ENCODE measurements at places on chromosomes 1 and 21. TPM values are rescaled to one million over a fixed set of nuclear protein-coding genes. Genes with fewer than 3 reads are reported as not detected.
A peak's percentile ranks its signal among the peaks of the same experiment; 100 is the strongest.

ANKRD65 gene
- 16.0 TPM for total RNA-seq

- DNase-seq: no peak
These were observed 12.7 kb upstream of the ETV3L start for GRCh38 chr1:157112186-157112867.

DNA sequence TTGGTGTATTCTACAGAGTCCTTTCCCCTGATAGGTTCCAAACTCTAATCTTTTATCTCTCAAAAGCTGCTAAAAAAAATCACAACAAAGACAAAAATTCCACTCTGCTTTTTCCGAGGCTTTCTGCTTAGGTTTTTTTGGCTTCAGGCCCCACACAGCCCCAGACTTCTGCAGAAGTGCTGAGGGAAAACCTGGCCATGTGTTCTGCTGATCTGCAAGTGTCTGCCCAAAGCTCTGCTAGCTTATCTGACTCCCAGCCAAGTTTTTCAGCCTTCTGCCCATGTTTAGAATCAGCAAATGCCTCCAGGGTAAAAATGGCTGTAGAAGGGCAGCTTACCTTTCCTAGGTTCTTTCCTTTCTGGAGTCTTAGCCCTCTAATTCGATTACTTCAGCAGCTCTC lies 28.4 kb downstream of the DISP3 start:
- DNase-seq: no peak

DNA sequence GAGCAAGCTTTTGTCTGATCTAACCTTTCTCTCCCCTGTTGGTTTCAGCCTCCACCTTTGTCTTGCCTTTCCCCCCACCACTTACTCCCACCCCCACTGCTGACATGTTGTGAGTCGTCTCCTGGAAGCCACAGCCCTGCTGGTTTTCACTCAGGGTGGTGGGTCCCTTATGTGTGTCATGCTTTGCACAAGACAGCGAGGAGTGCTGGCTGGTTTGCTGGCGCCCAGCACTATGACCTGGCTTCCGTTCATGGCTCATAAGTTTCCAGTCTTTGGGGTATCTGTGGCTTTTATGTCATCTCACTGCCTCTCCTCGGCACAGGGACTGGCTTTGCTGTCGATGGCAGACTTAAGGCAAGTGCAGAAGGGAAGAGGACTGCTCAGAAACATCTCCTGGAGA lies 177.7 kb downstream of the KIF26B start:
- no peak for DNase-seq

GBP7 gene
- total RNA-seq: not detected

DNA sequence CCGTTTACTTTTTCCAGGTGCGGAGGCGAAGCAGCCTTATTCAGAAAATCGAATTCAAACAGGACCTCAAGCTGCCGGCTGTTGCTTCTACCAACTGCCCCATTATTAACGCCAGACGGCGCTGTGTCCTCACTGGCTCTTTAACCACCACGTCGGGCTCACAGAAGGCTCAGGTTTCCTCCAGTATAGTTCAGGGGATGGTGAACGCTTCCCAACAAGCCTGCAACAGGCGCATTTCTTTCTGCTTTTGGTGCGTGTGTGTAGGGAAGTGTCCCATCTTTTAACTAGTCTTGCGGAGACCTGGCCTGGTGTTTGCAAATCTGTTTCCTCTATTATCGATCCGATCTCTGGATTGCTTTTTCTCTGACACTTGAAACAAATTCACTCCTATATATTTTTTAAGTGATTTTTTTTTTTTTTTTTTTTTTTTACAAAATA lies 791 bp upstream of the STUM start:
- peak; percentile 82 for DNase-seq

DNA sequence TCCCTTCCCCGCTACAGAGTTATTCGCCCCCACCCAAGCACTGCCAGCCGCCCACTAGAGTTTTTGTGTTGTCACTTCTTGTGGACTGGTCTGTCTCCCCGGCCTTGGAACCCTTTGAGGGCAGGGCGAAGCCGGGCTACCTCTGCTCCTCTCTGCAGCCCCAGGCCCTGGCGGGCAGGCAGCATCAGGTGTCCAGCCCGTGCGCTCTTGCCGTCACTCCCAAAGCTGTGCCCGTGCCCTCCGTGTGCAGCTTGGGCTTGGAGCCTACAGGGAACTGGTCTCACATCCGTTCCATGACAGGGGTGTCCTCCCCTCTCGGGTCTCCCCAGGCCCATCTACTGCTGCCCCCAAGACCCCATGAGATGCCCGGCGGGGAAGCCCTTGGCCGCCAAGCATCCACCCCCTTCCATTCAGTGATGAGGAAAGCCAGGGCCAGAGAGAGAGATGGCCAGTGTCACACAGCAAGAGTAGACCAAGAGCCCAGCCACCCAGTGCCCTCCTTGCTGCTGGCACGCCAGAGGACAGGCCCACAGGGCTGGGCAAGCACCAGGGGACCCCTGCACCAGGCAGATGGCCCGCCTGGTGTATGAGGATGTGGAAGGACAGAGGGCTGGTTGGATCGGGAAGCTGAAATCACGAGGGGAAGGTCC lies 15.3 kb upstream of the LDLRAP1 start:
- no peak for DNase-seq

S100A12 gene
- 1.3 TPM for total RNA-seq

MRPL39 gene
- total RNA-seq: 26.5 TPM

DNA sequence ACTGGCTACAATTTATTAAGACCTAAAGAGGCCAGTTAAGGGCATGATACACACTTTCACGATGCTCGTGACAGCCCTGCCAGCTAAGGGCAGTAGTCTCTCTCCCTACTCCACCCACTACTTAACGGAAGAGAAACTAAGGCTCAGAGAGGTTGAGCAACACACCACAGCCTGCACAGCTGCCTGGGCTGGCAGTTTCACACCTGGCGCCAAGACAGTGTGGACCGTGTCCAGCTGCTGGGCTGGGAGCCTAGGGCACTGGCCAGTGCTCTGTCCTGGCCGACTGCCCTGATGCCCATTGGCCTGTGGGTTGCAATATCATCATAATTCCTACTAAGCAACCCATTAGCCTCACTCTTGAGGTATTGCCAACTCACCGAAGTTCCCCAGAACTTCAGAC lies 27.6 kb downstream of the TENT5C start:
- DNase-seq: no peak

DNA sequence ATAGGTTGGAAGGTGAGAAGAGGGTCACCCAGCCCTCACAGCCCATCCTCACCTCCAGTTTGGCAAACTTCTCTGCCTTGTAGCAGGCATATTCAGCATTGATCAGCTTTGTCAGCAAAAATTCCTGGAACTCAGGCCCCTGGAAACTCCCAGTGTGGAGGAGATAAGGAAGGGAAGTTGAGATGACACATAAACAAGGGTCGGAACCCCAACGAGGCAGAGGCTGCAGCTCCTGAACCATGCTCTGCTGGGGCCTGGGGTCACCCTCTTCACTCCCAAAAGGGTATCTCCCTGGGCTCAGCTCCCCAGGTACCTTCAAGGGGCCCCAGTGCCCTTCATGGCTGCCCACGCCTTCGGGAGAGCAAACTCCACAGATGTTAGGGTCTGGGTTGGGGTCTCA lies 60.4 kb downstream of the RAP1GAP start:
- DNase-seq: no peak

DNA sequence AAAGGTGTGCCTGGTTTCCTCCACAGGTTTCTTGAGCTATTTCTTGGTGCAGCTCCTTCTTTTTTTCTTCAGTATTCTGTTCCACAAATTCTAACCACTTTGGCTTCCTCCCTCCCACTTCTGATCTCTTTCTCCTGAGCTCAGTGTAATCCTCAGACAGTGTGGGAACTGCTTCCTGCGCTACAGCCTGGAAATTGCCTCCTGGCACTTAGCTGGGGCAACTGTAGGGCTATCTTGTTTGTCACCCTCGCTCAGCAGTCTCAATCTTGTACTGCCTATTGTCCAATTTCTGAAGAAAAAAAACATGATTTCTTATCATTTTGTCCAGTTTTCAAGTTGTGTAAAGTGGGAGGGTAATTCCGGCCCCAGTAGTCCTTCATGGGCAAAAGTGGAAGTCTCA lies 24.0 kb upstream of the GALNT2 start:
- no peak for DNase-seq

GRCh38 chr1:236860101-236860500 lies 65.0 kb downstream of the MTR start:
- DNase-seq: no peak

OR2M4 gene
- not detected for total RNA-seq

GRCh38 chr1:220370041-220370700 lies 97.9 kb upstream of the RAB3GAP2 start:
- no peak for DNase-seq

- peak; percentile 70 for DNase-seq
These were observed 5.4 kb downstream of the PLA2G2E start for GRCh38 chr1:19918057-19918456.

- DNase-seq: no peak
These were observed 70.8 kb downstream of the PLA2G4A start for GRCh38 chr1:186899577-186899976.

DNA sequence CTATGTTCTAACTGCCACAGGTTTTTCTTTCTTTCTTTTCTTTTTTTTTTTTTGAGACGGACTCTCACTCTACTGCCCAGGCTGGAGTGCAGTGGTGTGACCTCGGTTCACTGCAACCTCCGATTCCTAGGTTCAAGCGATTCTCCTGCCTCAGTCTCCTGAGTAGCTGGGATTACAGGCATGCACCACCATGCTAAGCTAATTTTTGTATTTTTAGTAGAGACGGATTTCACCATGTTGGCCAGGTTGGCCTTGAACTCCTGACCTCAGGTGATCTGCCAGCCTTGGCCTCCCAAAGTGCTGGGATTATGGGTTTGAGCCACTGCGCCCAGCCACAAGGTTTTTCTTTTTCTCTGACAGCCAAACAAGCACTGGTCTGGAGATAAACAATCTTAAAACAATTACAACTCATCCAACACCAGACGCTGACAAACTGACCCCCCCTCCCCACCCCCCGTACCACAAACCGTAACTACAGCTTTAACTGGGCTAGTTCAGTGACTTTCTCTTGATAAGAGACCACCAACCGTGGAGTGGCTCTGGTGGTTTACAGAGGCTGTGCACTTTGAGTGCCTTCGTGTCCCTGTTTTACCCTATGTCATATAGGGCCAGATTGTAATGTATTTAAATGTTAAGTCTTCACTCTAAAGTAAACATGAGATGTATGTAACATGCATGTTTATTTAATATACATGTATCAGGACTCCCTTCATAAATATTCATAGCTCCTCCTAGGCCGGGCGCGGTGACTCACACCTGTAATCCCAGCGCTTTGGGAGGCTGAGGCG lies 19.5 kb upstream of the PUM1 start:
- no peak for DNase-seq

LAMB3 gene
- total RNA-seq: 23.9 TPM

DNA sequence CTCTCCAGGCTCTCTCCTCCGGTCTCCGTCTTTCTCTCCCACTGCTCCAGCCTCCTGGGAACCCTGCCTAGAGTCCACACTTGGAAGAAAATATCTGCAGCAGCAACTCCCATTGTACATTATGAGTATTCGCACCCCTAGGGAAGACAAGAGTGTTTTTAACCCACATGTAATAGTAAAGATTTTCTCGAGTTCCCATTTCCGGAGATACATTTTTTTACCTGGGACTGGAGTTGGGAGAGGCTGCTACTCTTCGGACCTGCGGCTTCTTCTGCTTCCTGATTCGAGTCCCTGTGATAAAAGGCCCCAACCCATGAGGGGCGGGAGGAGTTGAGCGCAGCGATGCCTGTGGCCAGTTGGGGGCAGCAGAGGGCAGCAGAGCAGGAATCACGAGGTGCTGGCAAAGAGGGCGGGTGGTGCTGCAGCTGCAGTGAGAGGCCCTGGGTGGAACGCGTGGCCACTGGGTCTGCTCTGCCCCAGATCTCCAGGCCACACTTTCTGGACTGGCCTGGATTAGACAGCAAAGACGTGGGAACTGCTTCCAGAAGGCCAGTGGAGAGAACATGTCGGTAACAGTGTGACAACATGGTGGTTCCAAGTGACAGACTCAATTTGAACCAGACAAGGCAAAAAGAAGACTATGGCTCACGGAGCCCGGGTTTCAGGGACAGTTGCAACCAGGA lies 221.0 kb upstream of the CSF3R start:
- peak; percentile 55 for DNase-seq

DNA sequence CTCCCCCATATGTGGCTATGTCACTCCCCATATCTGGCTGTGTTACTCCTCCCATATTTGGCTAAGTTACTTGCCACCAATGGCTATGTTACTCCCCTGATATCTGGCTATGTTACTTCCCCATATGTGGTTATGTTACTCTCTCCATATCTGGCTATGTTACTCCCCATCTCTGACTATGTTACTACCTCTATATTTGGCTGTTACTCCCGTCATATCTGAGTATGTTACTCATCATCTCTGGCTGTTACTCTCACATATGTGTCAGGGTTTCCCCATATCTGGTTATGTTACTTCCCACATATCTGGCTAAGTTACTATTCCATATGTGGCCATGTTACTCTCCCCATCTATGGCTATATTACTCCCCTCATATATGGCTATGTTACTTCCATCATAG lies 50.3 kb upstream of the MAP10 start:
- no peak for DNase-seq

- DNase-seq: no peak
These were observed 68.3 kb upstream of the ST6GALNAC3 start for GRCh38 chr1:76006234-76006633.

FMO5 gene
- total RNA-seq: 7.8 TPM

- DNase-seq: no peak
These were observed 8.6 kb downstream of the CDC14A start for GRCh38 chr1:100360790-100361510.

DNA sequence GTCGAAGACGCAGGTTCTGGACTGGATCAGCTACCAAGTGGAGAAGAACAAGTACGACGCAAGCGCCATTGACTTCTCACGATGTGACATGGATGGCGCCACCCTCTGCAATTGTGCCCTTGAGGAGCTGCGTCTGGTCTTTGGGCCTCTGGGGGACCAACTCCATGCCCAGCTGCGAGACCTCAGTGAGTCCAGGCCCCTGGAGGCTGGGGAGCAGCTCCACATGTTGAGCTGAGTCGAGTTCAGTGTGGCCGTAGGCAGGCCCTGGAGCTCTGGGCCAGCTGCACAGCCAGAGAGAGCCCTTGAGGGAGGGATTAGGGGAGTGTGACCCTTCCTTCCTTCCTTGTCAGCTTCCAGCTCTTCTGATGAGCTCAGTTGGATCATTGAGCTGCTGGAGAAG lies 1.6 kb downstream of the ELF3 start:
- DNase-seq: no peak

DNA sequence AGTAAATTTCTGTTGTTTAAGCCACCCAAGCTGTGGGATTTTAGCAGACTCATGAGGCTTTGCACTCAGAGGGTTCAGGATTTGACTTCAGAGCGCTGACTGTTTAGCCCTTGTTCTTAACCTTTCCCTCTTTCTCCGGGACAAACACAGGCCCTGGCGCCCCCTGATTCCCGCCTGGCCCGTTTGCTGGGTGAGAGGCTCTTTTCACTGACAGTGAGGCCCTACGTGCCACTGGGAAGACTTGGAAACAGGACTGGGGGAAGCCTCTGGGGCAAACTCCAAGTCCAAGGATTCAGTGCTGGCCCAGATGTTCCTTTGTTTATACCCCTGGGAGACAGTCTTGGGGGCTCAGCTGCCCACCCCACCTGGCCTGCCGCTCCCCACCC lies 11.7 kb upstream of the TRIM63 start:
- no peak for DNase-seq

DNA sequence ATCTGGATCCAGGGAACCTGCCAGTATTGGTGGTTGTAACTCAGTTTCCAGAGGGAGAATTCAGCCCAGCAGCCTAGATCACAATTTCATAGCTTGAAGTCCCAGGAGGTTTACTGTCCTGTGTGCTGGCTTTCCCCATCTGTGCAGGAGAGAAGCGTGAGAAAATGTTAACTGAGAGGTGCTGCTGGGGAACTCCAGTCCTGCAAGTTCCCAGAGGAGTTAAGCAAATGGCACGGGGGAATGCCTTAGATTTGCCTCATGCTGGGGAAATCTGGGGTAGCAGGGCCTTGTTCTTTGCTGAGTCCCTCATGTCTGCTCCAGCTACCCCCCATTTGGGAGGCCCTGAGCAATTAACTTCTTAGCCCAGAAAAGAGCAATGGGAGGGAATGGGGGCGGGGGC lies 25.1 kb upstream of the SLAMF6 start:
- DNase-seq: no peak
